ENCODE measurements at places on chromosomes 7 and 10.

GRCh38 chr10:106360870-106361269 is 803.6 kb downstream of the SORCS1 start:
- DNase-seq: no peak

- DNase-seq: no peak
Observed at GRCh38 chr7:151843181-151843580, 33.7 kb downstream of the PRKAG2 start.

GRCh38 chr7:76133164-76133775 is 68.4 kb upstream of the SRRM3 start:
- DNase-seq: no peak

- DNase-seq: no peak
Observed at GRCh38 chr7:40711706-40712105, 576.9 kb downstream of the SUGCT start.

DNA sequence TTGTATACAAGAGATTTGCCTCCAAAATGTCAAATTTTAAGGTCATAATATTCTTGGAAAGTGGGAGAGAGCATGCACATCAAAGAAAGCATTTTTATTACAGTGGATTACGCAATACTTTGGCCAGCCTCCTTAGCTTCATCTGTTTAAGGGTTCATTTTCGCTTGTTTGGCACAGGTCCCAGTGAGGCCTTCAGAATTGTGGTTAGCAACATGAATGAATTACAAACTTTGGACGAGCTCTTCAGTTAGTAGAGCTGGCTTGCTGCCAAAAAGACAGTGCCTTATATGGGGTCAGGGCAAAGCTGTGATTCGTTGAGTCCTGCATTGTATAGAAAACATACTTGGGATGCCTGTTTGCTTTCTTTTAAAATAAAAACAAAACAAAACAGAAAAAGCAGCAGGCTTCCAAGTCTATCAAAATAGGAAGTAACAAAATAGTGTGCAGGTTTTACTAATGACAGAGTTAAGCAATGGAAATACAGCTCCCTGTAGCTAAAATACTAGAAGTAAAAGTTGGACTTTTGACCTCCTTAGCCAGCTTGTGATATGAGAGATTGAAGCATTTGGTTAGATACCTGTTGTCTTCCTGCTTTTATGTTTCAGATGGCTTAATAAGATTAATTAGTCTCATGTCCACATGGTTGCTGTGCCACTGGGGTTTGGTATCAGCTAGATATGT is 190.8 kb downstream of the MLLT10 start:
- DNase-seq: peak; percentile 94

GRCh38 chr7:44087911-44088838 is 5.8 kb upstream of the POLM start:
- no peak for DNase-seq

DNA sequence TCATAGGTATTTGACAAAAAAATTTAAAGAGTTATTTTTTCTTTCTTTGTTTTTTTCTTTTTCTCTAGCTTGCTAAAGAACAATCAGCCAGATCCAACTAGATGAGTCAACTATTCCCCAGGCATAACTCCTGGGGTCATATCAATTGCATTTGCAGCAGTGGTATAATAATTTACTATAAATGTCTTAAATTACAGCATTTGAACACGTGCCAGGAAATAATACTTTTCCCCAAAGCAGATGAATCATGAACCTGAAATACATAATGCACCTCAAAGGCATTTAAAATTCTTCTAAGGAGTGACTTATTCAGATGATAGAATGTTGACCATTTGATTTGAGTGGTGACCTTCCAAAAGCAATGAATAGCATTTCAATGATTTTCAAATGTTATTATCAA is 190.1 kb downstream of the LRRTM3 start:
- peak; percentile 29 for DNase-seq
